C1 segment of cervical spinal cord (tissue), 14 donors: ENCODE measurements at places on chromosomes 13 and 19.

DNA sequence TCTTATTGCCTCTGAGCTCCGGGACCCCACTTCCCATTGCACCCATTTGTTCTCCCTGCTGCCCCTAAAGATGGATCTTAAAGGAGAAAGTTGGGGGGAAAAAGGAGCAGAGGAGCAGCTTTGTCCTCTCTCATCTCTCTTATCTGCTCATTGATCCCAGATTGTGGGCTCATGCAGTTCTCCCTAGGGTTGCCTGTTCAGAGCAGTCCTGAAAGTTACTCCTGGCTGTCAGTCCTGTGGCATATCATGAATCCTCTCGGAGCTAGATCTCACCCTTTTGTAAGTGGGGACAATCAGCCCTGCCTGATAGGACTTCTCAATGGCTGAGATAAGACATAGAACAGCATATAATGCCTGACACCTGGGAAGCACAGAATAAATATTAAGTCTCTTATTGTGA is 440.3 kb downstream of the IRS2 start:
- DNase-seq, result no peak

DNA sequence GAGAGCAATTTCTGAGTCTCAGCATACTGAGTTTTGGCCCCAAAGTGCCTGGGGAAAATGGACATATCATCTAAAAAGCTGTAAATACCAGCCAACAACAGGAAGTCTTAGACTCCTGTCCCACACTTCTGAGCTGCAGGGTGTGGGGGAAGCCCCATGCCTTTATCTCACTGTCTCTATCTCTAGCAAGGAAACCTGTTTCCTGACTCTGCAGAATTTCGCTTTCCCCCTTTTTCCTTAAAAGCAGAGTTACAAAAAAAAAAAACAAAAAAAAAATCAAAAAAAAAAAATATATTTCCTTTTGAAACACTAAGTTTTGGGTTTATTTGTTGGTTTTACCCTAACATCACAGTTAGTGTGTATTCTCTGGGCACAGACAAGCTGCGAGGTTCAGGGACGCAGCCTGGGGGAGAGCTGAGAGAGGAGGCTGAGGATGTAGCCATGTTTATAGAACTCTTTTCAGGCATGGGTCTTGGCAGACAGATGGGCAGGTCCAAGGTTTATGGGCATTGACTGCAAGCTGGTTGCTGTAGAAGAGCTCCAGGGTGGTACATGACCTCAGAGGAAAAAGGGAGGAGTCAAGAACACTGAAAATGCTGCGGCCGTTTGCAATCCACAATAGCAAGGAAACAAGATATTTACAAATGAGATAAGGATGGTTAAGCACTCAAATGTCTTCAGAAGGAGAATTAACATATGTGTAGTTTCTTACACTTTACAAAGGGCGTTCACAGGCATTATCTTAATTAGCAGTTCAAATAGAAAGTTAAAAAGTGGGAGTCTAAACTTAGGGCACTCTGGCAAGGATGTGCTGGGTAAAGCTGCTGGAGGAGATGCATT is 4.9 kb downstream of the MBNL2 start:
- no peak for DNase-seq

GRCh38 chr13:78655906-78656305 is 3.0 kb downstream of the OBI1 start:
- no peak for DNase-seq

- DNase-seq, result no peak
Measured at GRCh38 chr19:8123683-8124082, 25.7 kb downstream of the FBN3 start.

DNA sequence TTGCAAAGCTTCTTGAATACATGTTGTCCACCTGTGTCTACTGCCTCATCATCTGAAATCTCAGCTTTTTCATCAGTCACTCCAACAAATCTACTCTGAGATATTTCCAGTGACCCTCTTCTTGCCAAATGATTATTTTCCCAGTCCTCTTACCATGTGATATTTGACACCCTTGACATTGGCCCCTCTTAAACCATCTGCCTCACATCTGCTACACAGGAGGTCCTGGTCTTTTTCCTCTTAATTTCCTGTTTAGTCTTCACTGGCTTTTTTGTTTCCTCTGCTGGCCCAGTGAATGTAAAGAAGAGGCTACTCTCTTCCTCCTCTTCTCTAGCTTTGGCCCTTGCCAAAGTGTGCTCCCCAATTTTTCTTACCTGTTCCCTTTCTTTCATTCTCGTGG is 218.7 kb downstream of the DNAJC15 start:
- no peak for DNase-seq

DNA sequence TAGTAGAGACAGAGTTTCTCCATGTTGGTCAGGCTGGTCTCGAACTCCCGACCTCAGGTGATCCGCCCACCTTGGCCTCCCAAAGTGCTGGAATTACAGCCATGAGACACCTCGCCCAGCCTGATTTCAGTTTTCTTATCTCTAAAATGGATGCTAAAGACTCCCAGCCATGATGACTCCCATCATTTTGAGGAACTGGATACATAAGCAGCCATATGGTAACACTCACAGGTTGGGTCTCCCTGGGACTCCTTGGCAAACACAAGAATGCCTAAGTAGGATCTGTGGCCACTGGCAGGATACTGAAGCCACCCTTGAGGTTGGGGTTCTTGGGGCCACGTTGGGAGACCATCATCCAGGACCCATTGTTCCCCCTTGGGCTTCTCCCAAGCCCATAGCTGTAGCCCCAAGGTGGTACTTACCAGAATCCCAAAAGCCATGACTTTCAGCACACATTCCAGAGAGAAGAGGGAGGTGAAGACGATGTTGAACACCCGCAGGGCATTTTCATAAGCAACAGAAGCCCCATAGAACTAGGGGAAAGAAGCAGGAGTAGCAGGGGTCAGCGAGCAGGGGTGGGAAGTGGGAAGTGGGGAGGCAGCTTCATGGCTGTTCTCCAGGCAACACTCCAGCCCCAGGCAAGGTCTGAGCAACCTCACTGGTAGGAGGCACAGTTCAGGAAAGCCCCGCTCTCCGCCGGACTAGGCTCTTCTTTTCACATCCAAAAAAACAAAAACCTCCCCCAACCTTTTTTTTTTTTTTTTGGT is 102.5 kb downstream of the IER2 start:
- DNase-seq, result no peak

DNA sequence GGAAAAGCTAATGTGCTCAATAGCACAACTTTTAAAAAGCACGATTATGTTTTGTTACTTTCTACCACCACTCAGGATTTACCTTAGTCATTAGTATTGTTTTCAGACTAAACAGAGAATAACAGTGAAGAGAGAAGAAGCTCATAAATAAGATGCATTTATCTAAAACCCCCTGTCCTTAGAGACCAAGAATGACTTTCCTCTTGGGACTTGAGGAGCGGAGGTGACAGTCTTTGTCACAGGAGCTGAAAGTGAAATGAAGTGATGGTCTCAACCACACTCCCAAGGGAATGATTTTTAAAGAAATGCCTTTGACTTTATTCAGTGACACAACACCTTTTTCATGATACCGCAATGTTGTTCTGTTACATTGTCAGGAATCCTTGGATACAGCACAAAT is 190.6 kb upstream of the NBEA start:
- DNase-seq, result no peak

DNA sequence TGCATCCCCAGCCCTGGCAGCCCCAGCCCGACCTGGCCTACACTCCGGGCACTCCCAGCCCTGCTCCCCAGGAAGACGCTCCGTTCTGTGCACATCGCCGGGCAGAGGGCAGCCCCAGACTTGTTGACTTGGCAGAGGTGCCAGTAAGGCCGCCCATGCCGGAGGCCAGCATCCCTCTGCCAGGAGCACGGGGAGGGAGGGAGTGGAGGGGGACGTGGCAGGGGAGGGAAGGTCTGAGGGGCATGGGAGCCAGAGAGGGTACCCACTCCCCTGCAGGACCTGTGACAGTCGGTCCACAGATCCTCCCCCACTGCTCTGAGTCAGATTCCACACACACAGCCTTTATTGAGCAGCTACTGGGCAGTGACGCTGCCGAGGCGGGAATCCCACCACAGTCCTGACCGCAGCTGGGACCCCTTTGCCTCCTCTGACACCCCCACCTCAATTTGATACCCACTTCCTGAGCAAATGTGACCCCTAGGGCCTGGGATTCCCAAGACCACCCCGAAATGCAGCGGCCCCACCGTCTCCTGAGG is 1.9 kb upstream of the NKPD1 start:
- no peak for DNase-seq

GRCh38 chr13:81990652-81991051 is 1649.7 kb upstream of the SPRY2 start:
- no peak for DNase-seq
